RWPE1 (cell line): ENCODE measurements at places on chromosomes 13 and 19.

- DNase-seq = no peak
These were observed 20.3 kb downstream of the CEACAM16 start for GRCh38 chr19:44719262-44719701.

DNA sequence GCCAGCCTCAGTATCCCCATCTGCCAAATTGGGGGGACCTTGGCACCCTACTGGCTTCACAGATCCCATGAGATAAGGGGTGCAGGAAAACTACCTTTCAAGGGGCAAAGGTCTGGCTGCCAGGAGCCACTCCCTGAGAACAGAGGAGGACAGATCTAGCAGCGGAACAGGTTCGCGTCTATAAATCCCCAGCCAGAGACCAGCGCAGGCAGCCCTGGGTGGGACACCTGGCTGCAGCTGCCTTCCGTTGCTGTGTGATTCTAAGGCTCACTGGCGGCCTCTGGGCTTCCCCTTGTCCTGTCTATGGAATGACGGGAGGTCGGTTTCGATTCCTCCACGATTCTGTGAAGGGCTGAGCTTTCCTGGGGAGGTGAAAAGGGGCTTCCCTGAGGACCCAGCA lies 7.3 kb downstream of the RELB start:
- DNase-seq = no peak

DNA sequence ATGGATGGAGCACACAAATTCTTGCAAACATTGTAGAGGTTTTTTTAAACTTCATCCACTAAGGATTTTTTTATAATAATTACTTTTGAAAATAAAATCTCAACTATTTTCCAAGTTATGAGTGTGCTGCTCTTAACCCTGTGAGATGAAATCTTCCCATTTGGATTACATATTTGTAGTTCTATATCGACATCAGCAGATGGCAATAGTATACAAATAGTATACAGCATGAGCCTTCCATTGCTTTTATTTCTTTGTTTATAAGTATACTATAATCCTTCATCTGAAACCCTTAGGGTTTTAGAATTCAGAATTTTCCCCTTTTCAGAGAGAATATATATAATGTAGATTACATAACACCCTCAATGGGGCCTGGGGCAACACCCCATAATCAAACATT lies 70.5 kb downstream of the GJA3 start:
- no peak for DNase-seq

GRCh38 chr19:43310221-43310620 lies 40.9 kb upstream of the PSG9 start:
- peak; percentile 17 for DNase-seq

GRCh38 chr13:106332621-106333020 lies 202.8 kb downstream of the EFNB2 start:
- DNase-seq = no peak

GRCh38 chr19:3176715-3177501 lies 1.7 kb upstream of the S1PR4 start:
- peak; percentile 91 for DNase-seq

- DNase-seq = no peak
These were observed 925.9 kb upstream of the SLITRK6 start for GRCh38 chr13:86725105-86725504.

DNA sequence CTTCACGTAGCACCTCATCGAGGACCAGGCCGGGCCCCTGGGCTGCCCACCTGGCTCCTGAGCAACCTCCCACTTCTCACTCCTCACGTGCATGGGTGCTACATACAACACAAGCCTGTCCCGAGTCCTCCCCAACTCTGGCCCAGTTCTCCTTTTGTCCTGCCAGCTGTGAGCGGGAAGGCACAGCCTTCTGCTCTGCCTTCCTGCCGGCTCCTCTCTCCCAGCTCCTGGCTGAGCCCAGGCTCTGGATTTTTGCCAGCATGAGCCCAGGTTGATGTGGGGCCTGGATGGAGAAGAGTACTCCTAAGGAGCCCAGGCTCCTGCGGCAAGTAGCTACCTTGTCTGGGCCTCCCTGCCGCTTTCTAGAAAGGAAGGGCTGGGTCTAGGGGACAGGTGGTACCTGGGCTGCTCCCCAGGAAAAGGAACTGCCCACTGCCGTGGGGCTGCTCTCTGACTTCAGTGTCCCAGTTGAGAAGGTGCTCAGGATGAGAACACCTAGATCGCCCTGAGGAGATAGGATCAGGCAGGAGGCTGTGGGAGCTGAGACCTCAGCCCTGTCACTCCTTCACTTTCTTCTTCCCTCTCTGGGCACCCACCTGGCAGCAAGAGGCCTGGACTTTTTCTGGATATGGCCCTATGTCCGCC lies 23.6 kb downstream of the LYL1 start:
- no peak for DNase-seq

GRCh38 chr13:36259361-36260137 lies 38.1 kb downstream of the CCDC169 start:
- DNase-seq = no peak

GRCh38 chr13:31045286-31046081 lies 113.0 kb downstream of the TEX26 start:
- peak; percentile 90 for DNase-seq

DNA sequence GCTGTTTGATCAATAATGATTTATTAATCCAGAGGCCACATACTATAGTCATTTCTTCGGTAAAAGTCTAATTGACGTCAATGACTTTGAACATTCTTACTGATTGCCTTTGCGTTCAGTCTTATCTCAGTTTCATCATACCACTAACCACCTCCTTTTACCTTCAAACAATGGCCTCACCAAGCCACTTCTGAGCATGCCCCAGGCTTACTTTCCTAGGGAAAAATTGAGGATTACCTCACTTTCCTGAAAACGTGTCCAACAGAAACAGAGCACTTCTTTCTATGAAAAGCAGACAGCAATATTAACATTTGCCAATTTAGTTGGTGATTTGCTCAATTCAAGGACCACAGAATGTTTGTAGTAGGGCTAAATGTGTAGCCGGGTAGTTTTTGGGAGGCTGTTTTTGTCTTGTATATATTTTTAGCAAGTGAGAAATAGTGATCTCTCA lies 157.6 kb downstream of the KLF5 start:
- DNase-seq = no peak

- no peak for DNase-seq
These were observed 10.5 kb downstream of the MYO9B start for GRCh38 chr19:17086120-17086519.

DNA sequence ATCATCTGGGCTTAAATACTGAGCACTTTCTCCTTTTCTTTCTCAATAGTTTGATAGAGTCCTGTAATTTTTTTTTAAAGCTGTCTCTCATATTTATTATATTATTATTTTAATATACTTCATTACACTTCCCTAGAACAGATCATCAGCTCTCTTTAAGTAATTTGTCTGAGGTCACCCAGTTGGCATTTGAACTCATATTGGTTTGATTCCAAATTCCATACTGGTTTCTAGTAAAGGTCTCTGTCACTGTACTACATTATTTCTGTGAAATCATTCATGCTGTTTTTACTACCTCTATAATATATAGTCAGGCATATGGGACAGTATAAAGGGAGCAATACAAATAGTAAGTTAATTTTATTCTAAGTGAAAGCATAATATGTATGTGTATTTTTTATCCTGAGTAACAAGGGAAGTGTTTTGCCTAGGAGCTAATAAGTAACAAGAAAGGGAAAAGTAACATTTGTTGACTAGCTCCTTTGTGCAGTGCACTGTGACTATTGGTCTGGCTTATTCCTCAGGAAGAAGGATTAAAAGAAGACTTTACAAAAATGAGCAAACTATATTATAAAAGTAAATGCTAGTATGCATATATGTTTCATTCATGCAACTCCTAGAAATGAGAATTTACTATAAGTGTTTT lies 14.3 kb downstream of the LPAR6 start:
- no peak for DNase-seq

DNA sequence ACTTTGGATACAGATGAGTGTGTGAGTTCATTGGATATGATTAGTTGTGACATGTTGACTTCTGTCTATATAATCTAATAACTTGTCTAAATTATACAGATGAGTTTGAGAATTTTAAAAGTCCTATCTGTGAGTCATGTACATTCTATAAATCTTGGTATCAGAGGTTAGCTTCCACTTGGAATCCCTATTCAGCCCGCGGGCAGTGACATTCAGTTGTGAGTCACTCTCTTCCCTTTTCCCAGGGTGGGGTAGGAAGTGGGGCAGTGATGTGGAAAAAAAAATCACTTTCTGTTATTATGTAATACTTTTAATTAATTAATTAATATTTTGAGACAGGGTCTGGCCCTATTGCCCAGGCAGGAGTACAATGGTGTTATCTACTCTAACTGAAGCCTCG lies 33.0 kb upstream of the ZNF808 start:
- DNase-seq = no peak

DNA sequence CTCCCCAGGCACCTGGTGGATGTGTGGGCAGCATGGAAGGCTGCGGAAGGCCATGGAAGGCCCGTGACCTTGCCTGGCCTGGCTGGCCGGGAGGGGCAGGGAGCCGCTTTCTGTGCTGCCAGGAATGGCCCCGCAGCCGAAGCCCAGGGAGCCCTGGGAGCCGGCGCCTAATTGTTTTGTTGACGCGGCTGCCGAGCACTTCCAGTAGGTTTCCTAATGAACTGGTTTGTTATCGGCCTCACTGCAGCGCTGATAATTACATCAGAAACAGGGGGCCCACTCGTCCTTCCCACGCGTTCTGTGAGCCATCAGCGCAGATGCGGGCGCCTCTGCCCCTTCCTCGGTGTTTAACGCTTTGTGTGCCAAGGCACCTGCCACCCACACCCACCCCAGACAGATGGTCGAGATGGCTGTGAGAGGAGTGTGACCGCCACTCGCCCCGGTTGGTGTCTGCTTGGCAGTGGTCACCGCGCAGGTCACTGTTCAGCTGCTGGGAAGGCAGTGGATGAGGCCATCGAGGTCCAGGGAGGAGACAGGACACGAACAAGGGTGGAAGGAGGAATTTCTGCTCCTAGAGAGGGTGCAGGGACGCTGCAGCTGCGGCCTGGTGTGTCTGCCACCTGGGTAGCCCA lies 124.5 kb downstream of the KDM4B start:
- DNase-seq = no peak
